ENCODE measurements at places on chromosomes 6 and 20.

- no peak for DNase-seq
Observed at GRCh38 chr6:73363537-73363875, 1.0 kb downstream of the KHDC3L start.

GRCh38 chr20:32050851-32051556 is 1.0 kb upstream of the HCK start:
- DNase-seq, result no peak

DNA sequence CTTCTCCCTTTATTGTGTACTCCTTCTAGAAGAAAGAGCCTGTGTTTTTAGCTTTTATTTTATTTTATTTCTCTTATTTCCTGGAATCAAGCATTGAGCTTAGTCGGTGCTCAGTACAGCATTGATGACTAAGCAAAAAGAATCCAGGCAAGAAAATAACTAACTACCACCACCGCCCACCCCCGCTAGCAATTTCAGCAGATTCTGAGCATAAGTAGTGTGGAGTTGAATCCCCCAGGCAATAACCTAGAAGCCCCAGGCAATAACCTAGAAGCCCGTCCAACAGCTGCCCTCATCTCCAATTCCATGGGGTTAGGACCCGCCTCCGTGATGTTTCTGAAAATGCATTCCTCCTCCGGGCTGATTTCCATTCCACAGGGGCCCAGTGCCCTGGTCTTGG is 258.0 kb upstream of the TAB2 start:
- no peak for DNase-seq

- no peak for DNase-seq
Observed at GRCh38 chr6:20211037-20211940, 980 bp downstream of the MBOAT1 start.

- DNase-seq, result no peak
Observed at GRCh38 chr20:10645205-10645570, 28.6 kb downstream of the JAG1 start.

All from kidney epithelial cell (primary cell).